ENCODE measurements at places on chromosomes 6 and 20.

GRCh38 chr6:125882243-125882642, 74.3 kb upstream of the HINT3 start:
- DNase-seq = no peak

DNA sequence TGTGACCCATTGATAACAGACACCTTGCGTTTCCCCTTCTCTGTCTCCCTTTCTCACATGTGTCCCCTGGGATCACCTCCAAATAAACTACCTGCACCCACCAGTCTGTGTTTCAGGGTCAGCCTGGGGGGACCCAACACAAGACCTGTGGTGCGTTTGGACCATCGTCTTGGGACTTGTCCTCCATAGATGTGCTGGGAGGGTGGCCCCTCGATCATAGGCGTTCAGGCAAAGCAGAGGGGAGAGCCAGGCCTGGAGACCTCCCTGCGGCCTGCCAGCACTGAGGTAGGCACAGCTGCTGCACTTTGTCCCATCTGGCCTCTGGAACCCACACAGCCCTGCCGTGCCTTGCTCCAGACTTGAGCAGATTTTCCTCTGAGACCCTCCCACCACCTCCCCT, 18.1 kb downstream of the CST9 start:
- no peak for DNase-seq

GRCh38 chr6:11711003-11711983, 67.3 kb downstream of the ADTRP start:
- DNase-seq = peak; percentile 92

GRCh38 chr6:90701146-90701781, 114.4 kb upstream of the MAP3K7 start:
- no peak for DNase-seq

DNA sequence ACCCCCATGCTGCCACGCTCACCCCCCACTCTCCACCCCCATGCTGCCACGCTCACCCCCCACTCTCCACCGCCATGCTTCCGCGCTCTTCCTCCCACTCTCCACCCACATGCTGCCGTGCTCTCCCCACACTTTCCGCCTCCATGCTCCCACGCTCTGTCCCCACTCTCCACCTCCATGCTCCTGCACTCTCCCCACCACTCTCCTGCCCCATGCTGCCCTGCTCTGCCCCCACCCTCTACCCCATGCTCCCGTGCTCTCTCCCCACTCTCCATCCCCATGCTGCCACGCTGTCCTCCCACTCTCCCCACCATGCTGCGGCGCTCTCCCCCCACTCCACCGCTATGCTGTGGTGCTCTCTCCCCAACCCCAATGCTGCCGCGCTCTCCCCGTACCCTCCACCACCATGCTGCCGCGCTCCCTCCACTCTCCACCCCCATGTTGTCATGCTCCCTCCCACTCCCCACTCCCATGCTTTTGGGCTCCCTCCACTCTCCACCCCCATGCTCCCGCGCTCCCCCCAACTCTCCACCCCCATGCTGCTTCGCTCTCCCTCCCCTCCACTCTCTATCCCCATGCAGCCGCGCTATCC, 46.0 kb upstream of the PDE10A start:
- no peak for DNase-seq

DNA sequence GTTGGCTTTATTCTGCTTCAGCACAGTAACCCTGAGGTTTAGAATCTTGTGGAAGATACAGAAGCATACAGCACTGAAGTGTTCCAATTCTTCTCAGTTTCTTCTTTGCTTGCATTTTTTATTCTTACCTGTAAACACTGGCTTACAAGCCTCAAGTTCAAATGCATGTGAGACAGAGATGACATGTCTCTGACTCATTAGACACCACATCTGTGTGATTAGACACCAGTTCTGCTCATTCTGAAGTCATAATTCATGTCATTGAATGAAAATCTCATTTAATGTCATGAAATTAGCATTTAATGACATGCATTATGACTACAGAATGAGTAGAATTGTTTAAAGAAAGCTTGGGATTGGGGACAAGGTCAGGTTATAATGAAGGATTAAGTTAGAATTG, 5.8 kb downstream of the GZF1 start:
- DNase-seq = no peak

DNA sequence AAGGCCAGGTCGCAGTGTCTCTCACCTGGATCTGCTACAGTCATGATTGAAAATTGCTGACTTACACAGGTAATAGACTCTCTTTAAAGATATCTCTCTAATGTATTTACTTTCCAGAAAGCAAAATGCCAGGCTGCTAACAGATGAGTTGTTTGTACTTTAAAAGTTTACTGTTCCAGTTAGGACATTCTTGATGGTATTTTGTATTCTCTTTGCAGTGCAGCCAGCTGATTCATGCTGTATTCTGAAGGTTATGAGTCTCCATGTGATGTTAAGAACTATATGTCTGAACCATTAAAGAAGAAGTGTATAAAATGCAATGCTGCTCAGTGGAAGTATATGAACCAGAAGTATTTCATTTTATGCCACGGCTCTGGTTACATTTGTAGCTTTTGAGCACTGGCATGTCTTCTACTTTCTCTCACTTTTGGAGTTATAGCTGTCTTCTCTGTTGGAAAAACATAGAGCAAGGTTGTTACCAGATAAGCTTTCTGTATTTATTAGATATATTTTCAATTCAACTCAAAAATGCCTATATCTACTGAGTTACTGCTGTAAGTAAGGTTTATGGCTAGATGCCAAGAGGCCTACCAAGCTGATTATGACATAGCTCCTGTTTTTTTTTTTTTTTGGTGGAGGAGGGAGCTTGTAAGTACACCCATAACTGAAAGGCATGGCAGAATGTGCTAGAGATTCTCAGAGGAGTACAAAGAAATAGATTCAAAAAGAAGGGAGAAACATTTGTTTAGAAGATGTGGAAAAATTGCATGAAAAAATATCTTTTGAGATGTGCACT, 130.5 kb upstream of the MAN1A1 start:
- peak; percentile 8 for DNase-seq

GRCh38 chr6:163414946-163415619, 565 bp downstream of the QKI start:
- DNase-seq = no peak

GRCh38 chr20:3472105-3472504, 1.3 kb downstream of the ATRN start:
- no peak for DNase-seq

GRCh38 chr20:38692436-38693411, 31.6 kb upstream of the SLC32A1 start:
- DNase-seq = peak; percentile 65

DNA sequence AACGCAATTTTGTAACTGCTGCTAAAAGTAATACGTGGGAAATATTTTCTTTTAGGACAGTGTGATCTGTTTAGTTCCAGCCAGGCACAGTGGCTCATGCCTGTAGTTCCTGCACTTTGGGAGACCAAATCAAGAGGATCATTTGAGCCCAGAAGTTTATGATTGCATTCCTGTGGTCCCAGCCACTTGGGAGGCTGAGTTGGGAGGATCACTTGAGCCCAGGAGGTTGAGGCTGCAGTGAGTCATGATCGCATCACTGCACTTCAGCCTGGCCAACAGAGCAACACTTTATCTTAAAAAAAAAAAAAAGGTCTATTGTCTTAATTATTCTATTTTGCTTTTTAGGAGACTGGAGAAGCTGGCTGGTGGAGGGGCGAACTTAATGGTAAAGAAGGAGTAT, 101.5 kb downstream of the CD2AP start:
- DNase-seq = no peak

DNA sequence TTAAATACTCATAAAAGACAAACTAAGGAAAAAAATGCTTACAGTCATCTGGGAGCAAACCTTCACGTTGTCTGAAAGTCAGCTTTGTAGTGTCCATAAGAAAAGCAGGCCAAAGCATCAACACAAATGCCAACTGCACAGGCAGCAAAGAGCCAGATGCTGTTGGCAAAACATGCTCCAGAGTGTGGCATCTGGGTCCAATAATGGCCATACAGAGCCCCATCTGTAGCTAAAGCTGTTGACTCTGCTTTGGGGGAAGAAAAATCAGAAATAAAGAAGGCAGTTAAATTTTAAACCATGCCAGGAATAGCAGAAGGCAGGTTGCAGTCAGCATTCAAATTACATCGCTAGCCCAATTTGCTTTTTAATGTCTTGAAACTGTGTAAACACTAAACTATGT, 776.3 kb downstream of the EYS start:
- no peak for DNase-seq

- DNase-seq = no peak
These were observed 26.7 kb downstream of the DIDO1 start for GRCh38 chr20:62899633-62900051.

DNA sequence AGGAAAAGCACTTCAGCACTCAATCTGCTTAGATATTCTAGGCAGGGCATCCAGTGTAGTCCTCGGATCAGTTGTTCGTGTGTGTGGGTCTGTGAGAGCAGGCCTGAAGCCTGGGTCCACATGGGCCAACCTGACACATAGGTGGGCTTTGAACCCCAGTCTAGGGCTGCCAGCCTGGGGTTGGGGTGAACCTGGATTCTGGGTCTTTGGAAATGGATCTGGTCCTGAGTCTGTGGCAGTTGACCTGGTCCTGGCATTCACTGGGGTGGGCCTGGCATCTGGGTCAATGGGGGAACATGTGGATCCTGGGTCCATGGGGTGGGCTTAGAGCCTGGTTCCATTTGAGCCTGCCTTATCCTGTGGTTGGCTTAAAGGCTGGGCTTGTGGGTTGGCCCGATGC, 492.6 kb upstream of the MAN1A1 start:
- no peak for DNase-seq

DNA sequence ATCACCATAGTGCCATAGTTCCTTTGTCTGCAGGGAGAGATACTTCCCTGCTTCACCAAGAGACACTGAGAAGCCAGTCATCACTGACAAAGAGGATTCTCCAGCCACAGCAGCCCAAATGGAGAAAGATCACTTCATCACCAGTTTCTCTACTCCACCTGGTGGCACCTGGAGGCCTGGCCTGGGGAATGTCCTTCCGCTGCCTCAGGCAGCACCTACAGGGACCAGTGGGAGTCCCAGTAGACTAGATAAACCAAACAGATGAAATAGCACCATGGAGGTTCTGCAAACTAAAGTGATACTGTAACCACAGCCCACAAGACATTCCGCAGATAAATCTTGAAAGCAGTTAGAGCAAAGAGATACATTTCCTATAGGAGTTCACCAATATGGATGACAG, 266.5 kb downstream of the C6orf118 start:
- DNase-seq = no peak

DNA sequence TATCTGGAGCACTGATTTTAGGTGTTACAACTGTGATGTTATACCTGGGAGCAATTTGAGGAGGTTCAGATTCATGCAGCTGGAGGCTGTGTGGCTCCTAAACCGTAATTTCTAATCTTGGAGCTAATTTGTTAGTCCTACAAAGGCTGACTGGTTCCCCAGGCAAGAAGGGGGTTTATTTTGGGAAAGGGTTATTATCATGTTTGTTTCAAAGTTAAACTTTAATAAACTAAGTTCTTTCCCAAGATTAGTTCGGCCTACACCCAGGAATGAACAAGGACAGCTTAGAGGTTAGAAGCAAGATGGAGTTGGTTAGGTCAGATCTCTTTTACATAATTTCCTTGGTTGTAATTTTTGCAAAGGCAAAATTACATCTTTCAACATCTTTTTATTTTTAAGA, 135.8 kb downstream of the MYO6 start:
- no peak for DNase-seq

- DNase-seq = no peak
These were observed 11.5 kb downstream of the FGD2 start for GRCh38 chr6:37016995-37017394.

DNA sequence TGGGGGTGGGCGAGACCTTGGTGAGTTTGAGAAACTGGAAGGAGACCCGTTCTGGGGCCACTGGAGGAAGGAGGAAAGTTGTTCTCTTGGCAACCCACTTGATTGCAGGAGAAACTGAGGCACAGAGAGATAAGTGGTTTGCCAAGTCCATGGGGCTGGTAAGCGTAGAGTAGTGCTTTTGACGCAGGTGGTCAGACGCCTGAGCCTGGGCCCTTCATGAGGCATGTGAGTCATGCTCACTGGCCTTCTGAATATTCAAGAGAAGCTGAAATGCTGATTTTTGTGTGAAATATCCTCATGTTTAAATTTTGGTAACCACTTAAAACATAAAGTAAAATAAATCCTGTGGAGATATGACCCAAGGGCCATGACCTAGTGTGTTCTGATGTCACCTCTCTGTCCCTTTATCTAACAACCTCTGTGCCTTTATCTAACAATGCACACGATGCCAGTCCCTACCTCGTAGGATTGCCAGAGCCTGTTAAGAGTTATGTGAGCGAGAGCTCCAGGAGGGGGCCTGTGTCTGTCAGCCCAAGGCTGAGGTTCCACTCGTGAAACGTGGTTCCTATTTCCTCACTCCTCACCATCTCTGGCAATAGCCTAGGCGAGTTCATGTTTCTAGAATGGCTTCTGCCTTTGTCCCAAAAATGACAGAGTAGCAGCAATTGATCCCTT, 32.8 kb upstream of the PMEPA1 start:
- DNase-seq = no peak

GRCh38 chr20:46545077-46545826, 5.2 kb downstream of the OCSTAMP start:
- DNase-seq = peak; percentile 87

DNA sequence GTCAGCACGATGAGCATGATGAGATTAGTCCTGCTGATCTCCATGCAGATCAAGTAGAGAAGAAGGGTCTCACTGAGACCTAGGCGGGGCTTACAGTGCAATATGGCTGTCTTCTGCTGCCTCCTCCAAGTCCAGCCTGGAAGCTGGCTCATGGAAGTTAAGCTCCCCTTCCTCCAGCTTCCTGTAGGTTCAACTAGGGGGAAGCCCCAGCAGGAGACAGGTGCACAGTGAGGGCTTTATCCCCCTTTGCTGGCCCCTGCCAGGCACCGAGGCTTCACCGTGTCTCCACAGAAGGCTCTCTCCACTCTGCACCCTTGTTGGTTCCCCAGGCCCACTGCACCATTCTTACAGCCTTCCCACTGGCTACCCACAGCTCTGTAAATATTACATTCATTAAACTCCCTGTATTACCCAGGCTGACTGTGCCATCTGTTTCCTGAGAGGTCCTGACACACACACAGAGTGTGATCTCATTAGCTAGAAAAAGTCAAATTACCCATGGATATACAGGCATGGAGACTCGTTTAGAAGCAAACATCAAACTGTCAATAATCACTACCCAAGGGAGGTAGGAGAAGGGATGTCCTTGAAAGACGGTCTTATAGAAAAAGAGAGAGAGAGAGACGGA, 90.4 kb downstream of the SLC2A10 start:
- DNase-seq = no peak

GRCh38 chr6:20416567-20417345, 15.1 kb downstream of the E2F3 start:
- DNase-seq = no peak

DNA sequence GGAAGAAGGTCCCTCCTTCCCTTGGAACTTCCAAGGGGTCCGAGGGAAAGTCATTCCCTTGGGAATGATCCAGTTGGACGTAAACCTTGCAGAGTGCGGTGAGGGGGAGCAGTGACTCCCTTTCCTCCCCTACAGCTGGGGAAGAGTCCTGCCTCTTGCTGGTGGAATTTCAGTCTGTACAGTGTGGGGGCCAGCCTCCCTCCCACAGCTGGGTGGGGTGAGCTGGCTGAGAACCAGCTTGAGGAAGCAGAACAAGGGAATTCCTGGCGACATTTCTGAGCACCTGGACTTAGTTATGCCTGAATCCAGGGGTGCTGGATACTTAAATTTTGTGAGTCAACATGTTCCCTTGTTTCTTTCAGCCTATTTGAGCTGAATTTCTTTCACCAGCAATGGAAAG, 152.0 kb downstream of the ANKRD60 start:
- DNase-seq = no peak

GRCh38 chr6:119330520-119331113, 18.9 kb downstream of the MAN1A1 start:
- no peak for DNase-seq

- no peak for DNase-seq
These were observed 13.3 kb upstream of the DST start for GRCh38 chr6:56655996-56656395.

- no peak for DNase-seq
These were observed 700 bp upstream of the LAMA5 start for GRCh38 chr20:62367633-62368391.
